ENCODE measurements at places on chromosomes 2 and 18.

- DNase-seq = peak; percentile 44
These were observed 206.8 kb upstream of the FOSL2 start for GRCh38 chr2:28185891-28186290.

DNA sequence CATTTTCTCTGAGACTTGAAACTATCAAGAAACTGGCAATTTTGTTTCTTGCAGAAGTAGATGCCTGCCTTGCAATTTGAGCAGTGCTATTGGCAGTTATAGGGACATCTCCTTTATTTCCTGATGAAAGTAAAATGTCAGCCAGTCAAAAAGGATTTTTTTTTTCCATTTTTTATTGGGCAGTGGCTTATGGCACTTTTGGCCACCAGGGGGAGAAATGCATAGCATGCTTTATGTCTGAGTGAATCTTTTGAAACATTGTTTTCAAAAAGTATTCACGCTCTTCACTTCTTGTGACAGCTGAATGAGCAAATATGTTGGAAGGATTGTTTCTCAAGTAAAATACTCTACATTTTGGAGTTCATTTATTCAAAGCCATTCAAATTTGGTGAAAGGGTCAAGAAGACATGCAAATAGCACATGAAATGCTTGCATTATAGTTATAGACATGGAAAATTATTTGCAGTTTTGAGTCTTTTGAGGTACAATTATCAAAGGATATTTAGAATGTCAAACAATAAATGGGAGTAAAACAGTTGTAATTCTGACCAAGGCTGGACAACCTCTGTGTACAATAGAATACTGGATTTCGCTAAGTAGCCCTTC, 491.0 kb downstream of the CDH2 start:
- peak; percentile 14 for DNase-seq

- DNase-seq = no peak
These were observed 127.4 kb downstream of the VIT start for GRCh38 chr2:36823862-36824261.

GRCh38 chr2:36547906-36548305, 50.1 kb downstream of the FEZ2 start:
- DNase-seq = no peak

DNA sequence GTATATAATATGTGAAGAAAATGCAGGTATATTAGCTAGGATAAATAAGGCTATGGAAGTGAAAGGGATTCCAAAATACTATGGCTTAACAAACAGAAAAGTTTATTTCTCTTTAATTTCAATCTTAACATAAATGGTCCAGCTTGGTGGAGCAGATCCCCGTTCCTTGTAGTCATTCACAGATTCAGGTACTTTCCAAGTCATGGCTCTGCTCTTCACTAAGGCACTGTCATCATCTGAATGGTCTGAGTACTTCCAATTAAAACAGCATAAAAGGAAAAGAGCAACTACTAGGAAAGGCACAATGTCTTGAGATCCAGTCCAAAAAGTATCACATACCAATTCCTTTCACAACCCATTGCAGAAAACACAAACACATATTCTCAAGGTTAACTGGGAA, 63.4 kb downstream of the OLA1 start:
- DNase-seq = no peak

DNA sequence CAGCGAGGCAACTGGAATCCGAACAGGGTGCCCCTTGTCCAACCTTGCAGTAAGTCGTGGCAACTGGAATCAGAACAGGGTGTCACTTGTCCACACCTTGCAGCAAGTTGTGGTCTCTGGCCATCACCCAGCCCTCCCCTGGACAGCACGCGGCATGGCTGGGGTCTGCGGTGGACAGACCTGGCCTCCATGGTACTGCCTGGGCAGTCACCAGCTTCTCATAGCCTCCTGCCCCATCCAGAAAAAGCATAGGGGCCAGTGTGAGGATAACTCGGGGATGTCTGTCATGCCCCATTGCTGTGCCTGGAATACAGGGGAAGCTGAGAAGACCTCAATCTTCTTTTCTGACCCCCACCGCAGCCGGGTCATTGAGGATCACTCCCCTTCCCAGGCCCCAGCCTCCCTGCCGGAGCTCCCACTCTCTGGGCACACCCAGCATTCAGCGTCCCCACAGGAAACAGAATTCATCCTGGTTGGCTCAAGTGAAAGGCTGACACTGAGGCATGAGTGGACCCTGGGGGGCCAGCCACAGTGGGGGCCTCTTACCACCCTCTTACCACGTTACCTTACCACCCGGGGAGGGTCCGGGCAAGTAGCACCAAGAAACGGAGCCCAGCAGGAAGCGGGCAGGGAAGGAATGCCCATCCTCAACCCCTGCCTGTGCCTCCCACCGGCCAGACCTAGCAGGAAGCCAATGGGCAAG, 68.0 kb upstream of the RAB6C start:
- no peak for DNase-seq

- no peak for DNase-seq
These were observed 417.9 kb downstream of the CDH7 start for GRCh38 chr18:66168685-66169235.

DNA sequence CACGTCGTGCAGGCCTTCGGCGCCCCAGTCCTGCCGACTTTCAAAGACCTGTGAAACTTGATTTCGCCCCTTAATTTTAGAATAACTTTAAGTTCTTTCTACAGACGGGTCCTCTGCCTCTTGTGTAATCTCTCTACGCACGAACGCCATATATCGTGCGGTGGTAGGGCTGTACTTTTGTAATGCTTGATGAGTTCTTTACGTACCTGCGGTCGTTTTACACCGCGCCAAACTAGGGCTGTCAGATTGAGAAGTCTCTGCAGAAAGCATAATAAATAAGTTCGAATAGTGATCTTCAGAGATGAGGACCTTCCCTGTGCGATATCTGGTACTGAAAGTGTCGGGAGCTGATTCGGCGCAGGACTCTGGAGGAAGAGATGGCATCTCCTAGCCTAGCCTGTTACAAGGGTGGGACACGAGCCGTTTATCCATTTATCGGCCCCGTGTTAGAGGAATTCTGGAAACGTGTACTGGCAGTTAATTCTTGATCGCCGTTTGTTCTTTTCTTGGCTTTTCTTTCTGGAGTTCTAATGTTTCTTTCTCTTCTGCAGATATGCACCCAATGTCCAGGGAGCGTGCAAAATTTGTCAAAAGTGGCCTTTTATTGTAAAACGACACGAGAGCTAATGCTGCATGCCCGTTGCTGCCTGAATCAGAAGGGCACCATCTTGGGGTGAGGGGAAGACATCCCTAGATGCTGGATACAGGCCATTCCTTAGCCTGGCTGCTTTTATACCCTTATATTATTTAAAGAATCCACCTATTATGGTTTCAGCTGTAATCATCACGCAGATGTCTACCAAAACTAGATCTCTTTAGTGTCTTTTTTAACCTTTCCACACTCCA, 781 bp upstream of the SLC5A6 start:
- DNase-seq = no peak

GRCh38 chr2:20771299-20771698, 51.6 kb downstream of the LDAH start:
- DNase-seq = no peak

- no peak for DNase-seq
These were observed 71.5 kb downstream of the LTBP1 start for GRCh38 chr2:33018271-33018670.

GRCh38 chr2:206890179-206890578, 49.1 kb upstream of the CPO start:
- DNase-seq = no peak

DNA sequence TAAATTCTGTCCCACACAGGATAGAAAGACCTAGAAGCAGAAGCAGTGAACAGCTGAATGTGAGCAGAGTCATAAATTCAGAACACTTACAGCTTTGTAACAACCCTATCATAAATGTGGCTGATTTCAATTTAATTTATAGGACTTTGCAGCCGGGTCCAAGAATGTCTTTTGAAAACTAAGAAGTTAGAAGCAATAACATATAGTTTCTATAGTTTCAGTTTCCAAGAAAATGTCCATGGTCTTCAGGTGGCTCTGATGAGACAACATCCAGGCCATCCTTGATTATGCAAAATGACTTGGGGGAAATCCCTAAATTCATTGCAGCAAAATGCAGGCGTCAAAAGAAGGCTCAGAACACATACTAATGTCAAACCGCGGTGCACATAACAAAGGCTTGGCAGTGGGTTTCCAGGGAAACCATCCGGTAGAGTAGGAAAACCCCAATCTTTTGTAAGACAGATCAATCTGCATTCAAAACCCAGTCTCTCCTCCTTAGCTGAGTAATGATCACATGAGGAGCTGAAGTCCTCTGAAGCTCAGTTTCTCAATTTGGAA, 442.2 kb upstream of the ID2 start:
- DNase-seq = no peak

GRCh38 chr2:40556293-40556692, 104.4 kb upstream of the SLC8A1 start:
- no peak for DNase-seq

DNA sequence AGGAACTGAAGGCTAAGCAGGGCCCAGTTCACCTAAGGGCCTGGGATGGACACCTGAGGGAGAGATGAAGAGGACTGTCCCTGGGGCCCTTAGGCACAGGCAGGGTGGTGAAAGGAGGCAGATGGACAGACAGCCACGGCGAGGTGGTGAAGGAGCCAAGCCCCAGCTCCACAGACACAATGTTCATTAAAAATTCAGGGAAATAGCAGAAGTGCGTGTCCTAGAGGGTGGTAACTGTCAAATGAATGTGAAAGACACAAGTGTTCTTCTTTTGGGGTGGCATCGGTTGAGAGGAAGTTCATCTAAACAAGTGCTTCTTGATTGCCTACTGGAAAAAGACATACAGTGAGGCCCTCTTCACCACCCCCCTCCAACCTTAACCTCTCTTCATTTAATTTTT, 76.2 kb upstream of the SIX2 start:
- DNase-seq = no peak

DNA sequence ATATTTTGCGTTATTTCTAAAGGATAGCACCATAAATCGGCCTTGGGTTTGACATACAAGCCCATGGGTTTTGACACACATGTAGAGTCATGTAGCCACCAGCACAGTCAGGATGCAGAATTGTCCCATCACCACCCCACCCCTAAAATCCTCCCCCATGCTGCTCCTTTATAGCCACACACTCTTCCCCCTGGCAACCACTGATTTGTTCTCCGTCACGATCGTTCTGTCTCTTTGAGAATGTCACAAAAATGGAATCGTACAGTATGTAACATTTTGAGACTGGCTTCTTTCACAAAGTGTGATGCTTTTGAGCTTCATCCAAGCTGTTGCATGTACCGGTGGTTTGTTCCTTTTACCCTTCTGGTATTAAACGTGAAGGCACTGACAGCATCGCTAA, 39.1 kb downstream of the CRACDL start:
- DNase-seq = no peak

- DNase-seq = no peak
These were observed 31.9 kb upstream of the RPIA start for GRCh38 chr2:88659538-88659915.

Data from non-pigmented ciliary epithelial cell (primary cell).